Renal pelvis (tissue), 12 donors: ENCODE measurements at places on chromosomes 3 and 15. TPM values are rescaled to one million over a fixed set of nuclear protein-coding genes. Genes with fewer than 3 reads are reported as not detected.

Gene EXD1
- polyA plus RNA-seq, result not detected

Gene CTXN2
- 0.10 TPM for polyA plus RNA-seq

GRCh38 chr3:189699885-189700284 lies 68.7 kb downstream of the TP63 start:
- DNase-seq, result no peak

DNA sequence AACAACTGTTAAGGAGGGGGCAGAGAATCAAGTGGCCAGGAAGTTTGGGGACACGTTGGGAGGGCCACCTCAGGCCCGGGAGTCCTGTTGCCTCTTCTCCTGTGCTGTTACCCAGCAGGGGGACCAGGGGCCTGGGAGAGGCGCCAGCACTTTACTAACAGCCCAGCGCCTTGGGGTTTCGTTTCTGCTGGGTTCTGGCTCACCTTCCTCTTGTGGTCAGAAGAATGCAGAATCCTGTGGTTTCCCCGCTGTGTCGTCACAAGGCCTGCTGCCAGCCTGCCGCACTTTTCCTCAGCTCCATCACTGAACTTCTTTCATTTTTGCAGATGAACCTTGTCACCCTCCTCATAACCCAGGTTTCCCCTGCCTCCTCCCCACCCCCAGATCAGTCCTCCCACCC lies 67.7 kb downstream of the SLC30A4 start:
- DNase-seq, result no peak

DNA sequence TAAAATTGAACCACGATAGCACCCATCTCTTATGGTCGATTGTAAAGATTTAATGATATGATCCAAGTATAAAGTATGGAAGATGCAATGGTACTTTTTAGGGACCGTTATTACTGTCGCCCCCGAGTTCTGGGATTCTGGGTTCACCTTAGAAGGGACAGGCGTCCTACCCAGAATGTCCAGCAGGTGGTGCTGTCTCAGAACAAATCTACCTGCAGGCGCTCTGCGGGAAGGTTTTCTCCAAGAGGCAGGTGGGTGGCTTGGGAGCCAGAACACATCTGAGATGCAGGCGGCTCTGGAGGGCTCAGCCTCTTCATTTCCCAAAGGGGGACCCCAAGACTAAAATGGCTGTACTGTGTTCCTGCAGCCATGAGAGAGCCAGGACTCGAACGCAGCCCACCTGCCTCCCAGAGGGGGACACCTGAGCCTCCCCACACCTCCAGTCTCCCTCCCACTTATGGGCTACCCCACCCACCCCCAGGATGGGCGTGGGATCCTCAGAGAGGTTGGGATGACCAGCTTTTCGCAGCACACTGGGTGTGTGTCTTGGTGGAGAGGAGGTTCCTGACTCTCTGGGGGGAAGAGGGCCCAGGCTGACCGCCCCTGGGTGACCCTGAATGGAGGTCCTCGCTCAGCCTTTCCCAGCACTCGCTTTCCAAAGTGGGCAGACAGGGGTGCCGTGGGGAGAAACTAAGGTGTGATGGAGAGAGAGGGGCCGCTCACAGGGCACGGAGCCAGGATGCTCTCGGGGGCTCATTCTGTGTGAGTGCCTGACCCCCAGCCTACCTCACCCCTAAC lies 28.1 kb upstream of the CORO2B start:
- peak; percentile 62 for DNase-seq

DNA sequence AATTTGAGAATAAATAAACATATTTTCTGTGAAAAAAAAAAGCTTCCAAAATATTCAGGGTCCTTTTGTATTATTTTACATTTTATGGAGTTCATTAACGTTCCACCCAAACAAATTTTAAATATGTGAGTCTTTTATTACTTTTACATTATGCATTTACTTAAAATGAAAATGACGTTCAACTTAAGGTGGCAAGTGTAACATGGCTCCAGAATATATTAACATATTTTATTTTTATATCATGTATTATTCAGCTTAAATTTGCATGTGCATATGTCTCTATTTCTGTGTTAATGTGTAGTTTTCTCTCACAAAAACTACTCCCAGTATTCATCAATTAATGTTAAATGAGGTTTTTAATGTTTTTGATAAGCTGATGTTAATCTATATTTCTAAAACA lies 243.6 kb upstream of the CNTN3 start:
- DNase-seq, result no peak

Gene ROBO1
- polyA plus RNA-seq, result 102 TPM

- DNase-seq, result no peak
These were observed 89.0 kb downstream of the RPL22L1 start for GRCh38 chr3:170780955-170781354.

GRCh38 chr15:59524331-59524731 lies 86.3 kb downstream of the FAM81A start:
- no peak for DNase-seq
